ENCODE measurements at places on chromosomes 12 and 14. TPM values are rescaled to one million over a fixed set of nuclear protein-coding genes. Genes with fewer than 3 reads are reported as not detected.

The ADAM21 gene
- 0.12 TPM for total RNA-seq

The CACNA2D4 gene
- 8.5 TPM for total RNA-seq

The B3GNT4 gene
- total RNA-seq, result 0.30 TPM

The SIX1 gene
- 0.28 TPM for total RNA-seq

The AQP6 gene
- 0.12 TPM for total RNA-seq

DNA sequence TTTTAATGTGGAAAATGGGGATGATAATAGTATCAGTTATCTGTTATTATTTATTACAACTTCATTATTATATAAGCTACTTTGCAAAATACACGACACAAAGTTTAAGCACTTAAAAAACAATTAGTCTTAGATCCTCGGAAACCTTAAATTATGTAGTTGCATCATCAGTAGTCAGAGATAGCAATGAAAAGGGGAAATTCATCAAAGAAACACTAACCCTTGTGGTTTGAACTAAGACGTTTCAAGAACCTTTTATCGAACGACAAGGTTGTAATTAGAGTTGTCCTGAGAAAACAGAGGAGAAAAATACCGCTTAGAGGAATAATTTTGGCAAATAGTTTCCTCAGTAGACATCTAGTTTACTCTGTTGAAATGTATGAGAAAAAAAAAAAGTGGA lies 198.5 kb downstream of the PTPRO start:
- no peaks in the 10 kb centered on the region for H3K27me3 ChIP-seq
- no peak overlapping the region for H3K4me3 ChIP-seq
- no peak overlapping the region for H3K27ac ChIP-seq
- peaks cover 5% of the 10 kb centered on the region for H3K4me1 ChIP-seq
- no peak for DNase-seq

DNA sequence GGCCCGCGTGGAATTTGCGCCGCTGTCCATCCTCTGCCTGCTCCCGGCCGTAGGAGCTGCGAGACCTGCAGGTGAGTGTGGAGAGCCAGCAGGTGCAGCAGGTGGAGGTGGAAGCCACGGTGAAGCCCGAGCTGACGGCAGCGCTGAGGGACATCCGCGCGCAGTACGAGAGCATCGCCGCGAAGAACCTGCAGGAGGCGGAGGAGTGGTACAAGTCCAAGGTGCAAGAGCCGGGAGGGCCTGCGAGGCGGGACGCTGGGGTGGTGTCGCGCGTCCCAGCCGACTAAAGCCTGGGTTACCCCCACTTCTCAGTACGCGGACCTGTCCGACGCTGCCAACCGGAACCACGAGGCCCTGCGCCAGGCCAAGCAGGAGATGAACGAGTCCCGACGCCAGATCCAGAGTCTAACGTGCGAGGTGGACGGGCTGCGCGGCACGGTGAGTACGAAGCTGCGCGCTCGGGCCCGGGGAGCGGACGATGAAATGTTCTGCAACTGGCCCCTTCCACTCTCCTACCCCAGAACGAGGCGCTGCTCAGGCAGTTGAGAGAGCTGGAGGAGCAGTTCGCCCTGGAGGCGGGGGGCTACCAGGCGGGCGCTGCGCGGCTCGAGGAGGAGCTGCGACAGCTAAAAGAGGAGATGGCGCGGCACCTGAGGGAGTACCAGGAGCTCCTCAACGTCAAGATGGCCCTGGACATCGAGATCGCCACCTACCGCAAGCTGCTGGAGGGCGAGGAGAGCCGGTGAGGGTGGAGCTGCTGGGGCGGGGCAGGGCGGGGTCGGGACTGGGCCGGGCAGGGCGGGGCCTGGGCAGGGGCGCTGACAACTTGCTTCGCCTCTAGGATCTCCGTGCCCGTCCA lies 2.1 kb downstream of the PRPH start:
- peaks cover 27% of the 10 kb centered on the region for H3K4me1 ChIP-seq
- H3K27ac ChIP-seq, result no peak overlapping the region
- H3K4me3 ChIP-seq, result peak overlapping the region; percentile 30
- peaks cover 94% of the 10 kb centered on the region for H3K27me3 ChIP-seq
- no peaks in the 10 kb centered on the region for H3K36me3 ChIP-seq

DNA sequence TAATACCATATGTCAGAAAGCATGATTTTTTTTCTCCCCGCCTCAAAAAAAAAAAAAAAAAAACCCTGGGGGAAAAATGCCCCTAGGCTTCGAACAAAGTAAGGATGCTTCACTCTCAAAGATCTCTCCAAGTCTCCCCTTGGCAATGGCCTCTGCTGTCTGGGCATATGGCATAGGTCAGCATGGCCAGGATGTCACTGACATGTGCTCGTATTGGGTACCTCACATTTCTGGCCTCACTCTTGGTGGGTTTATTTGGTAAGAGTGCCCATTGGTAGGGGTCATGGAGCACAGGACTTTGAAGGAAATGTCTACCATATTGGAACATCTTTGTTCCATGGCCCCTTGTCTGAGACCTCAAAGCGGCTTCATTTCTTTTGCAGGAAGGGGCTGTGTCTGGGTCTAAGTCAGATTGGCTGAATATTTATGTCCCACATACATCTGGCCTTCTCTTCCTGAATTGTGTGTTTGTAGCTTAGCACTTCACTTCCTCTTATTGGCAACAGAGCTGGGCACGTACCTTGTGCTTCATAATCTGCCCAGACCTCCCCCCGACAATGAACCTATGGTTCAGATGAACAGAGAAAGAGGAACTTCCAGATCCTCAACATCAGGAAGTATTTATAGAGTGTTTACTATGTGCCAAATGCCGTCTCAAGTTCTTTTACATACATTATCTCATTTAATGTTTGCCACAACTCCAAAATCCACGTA lies 36.3 kb upstream of the OAS1 start:
- no peak overlapping the region for H3K27ac ChIP-seq
- no peak for DNase-seq
- H3K27me3 ChIP-seq, result peaks cover 58% of the 10 kb centered on the region
- no peaks in the 10 kb centered on the region for H3K36me3 ChIP-seq
- H3K4me3 ChIP-seq, result no peak overlapping the region
- H3K4me1 ChIP-seq, result no peaks in the 10 kb centered on the region

- peaks cover 8% of the 10 kb centered on the region for H3K4me1 ChIP-seq
- no peak for DNase-seq
- no peak overlapping the region for H3K27ac ChIP-seq
- no peaks in the 10 kb centered on the region for H3K36me3 ChIP-seq
- no peaks in the 10 kb centered on the region for H3K27me3 ChIP-seq
Observed at GRCh38 chr14:40847480-40847879, 759.2 kb upstream of the LRFN5 start.

GRCh38 chr12:95181103-95181502 lies 36.2 kb downstream of the FGD6 start:
- no peak overlapping the region for H3K4me3 ChIP-seq
- H3K4me1 ChIP-seq, result no peaks in the 10 kb centered on the region
- DNase-seq, result no peak
- H3K27me3 ChIP-seq, result no peaks in the 10 kb centered on the region

GRCh38 chr12:111404362-111405148 lies 1.2 kb upstream of the SH2B3 start:
- peaks cover 37% of the 10 kb centered on the region for H3K27me3 ChIP-seq
- DNase-seq, result peak; percentile 57
- H3K4me3 ChIP-seq, result peak overlapping the region; percentile 79
- H3K27ac ChIP-seq, result no peak overlapping the region

DNA sequence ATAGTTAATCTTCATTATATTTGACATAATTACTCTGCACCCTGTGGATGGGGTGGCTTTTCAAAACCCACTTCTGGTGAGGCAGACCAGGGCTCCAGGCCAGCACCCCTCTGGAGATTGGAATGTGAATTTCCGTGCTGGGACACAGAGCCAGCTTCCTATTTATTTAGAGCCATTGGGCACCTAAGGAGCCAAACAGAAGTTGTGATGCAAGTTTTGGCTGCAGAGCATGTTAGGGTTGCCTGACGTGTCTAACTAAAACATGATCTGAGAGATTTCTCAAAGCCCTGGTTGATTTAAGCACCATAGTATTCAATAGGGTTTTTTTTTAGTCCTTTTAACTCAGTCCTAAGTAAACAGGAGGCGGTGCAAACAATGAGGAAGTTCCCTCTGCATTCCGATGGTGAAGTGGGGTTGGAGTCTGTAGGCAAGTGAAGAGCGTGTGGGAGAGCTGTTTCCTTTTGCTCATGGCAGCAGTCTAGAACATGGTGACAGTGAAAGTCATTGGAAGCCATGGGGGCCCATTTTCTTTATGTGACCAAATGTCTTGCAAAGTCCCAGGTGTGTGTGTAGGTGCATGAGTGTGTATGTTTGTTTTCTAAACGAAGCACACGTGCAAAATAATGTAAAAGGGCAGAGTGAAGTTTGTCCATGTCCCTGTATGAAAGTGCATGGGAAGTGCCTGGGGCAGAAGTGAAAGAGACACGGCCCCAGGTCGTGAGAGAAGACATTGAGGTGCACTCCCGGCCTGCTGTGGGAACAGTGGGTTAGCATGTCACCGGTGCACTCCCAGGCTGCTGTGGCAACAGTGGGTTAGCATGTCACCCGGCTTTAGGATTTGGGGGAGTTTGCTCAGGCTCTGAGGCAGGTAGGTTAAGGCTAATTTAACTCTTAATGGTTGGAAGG lies 117.7 kb downstream of the PRKCH start:
- H3K4me1 ChIP-seq, result peaks cover 14% of the 10 kb centered on the region
- no peaks in the 10 kb centered on the region for H3K36me3 ChIP-seq
- no peak overlapping the region for H3K4me3 ChIP-seq

DNA sequence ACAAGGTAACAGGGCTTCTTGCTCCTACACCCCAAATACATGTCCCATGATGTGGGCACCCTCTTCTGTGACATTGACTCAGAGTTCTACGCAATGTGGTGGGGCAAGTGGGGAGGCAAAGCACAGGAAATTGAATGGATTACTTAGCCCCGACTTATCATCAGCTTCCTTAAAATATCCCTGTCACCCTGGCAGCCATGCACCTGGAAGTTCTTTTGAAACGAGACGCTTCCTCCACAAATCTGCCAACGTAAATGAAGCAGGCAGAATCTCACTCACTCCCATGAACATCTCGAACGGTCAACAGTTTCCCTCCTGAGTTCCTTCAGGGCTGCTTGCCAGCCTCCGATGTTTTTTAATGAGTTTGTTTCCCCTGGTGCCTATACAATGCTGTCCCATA lies 33.5 kb downstream of the RNFT2 start:
- H3K36me3 ChIP-seq, result peaks cover 4% of the 10 kb centered on the region
- no peaks in the 10 kb centered on the region for H3K4me1 ChIP-seq
- H3K27me3 ChIP-seq, result no peaks in the 10 kb centered on the region
- H3K27ac ChIP-seq, result no peak overlapping the region
- H3K4me3 ChIP-seq, result no peak overlapping the region

- no peak overlapping the region for H3K4me3 ChIP-seq
- H3K27me3 ChIP-seq, result peaks cover 43% of the 10 kb centered on the region
- H3K36me3 ChIP-seq, result no peaks in the 10 kb centered on the region
- no peak for DNase-seq
Observed at GRCh38 chr12:54585243-54585642, 3.2 kb downstream of the PPP1R1A start.

- H3K4me3 ChIP-seq, result no peak overlapping the region
- no peak overlapping the region for H3K27ac ChIP-seq
- DNase-seq, result no peak
- no peaks in the 10 kb centered on the region for H3K36me3 ChIP-seq
- peaks cover 14% of the 10 kb centered on the region for H3K4me1 ChIP-seq
Observed at GRCh38 chr12:54413284-54414190, 5.5 kb downstream of the ITGA5 start.

DNA sequence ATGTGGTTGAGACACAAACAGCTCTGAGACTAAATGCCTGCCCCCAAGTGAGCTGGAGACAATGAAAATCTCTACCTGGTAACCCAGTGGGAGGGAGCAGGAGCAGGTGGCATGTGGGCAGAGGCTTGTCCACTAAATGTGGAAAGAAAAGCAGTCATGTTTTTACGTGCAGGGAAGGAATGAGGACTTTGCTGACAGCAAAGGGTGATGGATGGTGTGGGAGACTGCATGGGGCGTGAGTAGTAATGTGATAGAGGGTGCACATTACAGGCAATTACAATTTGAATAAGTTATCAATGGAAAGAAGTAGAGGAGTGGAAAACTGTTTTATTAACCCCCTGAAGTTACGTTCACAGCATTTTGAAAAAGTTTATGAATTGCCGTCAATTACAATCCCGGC lies 176.6 kb downstream of the NRXN3 start:
- H3K27me3 ChIP-seq, result no peaks in the 10 kb centered on the region
- H3K4me1 ChIP-seq, result peaks cover 26% of the 10 kb centered on the region
- no peak overlapping the region for H3K4me3 ChIP-seq

DNA sequence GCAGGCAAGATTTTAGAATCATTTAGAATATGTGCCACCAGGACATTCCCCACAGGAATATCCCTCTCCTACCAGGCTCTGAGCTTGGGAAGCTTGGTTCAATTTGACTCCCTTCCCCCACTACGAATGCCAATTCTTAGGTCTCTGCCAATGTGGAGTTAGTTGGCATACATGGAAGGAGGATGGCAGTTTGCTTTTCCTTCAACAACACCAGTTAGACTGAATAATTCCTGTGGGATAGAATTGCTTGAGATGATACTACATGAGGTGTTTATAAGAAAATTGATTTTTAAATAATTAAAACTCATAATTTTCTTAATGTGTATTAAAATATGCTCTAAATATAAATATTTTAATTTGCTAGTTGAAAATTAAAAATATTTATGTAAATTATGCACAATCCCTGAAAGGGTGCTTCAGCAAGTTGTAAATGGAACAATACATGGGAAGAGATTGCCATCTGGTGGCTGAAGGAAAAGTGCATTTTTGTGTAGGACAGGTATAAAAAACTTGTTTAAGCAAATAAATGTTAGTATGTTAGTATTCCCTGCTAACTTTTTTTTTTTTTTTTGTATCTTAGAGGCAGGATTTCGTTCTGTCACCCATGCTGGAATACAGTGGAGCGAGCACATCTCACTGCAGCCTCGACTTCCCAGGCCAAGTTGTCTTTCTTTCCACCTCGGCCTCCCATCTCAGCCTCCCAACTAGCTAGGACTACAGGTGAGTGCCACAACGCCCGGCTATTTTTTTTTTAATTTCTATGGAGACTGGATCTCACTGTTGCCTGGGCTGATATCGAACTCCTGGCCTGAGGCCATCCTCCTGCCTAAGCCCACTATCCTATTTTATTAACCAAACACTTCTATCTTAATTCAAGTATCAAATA lies 25.8 kb upstream of the STRAP start:
- H3K27ac ChIP-seq, result no peak overlapping the region
- H3K4me3 ChIP-seq, result no peak overlapping the region

DNA sequence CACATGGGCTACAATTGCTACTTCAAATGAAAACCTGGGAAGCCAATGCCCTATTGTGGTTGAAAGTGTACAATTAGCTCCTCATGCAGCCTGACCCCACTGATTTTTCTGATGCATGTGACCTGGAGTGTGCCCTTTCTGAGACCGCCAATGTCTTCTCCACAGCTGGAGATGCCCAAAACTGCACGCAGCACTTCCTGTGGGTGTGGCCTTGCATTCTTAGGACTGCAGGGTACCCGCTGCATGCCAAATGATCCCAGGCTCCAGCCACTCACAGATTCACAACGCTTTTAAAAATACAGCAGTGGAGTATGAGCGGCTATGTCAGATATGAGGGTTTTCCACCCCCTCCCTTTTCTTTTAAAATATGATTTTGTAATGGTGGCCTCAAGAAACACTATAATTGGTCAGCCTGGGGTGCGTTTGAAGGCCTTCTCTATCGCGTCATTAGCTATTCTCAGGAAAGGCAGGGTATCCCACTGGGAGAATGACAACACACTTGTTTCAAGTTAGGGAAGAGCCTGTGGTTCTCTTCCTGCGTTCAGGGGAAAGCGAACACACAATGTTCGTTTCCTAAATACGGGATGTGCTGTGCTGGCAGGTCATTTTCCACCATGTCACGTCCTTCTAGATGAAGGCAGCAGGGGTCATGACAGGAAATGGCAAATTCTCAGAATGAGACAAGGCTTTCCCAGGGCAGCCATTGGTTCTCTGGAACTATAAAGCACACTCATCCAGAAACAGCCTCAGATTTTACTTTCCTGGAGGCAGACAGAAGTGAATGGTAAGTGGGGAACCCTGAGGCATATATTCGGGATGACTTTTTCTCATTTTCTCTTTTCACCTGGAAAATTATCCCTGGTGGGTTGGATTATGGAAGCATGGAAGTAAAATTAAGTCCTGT lies at the start of gene APOLD1:
Gene APOLD1 (plus strand): TSS at position 749 of the 904 bp plus-strand sequence. CDS start 33 bp downstream, at position 782.
- peaks cover 29% of the 10 kb centered on the region for H3K27me3 ChIP-seq
- peak; percentile 17 for DNase-seq
- H3K4me3 ChIP-seq, result no peak within 1 kb of the TSS

Data from neural progenitor cell (in vitro differentiated cells).